ENCODE measurements at places on chromosomes 12 and 14.

GRCh38 chr14:65850429-65851135 lies 438.1 kb downstream of the FUT8 start:
- no peaks in the 10 kb centered on the region for H3K36me3 ChIP-seq
- H3K4me1 ChIP-seq: no peaks in the 10 kb centered on the region

- H3K36me3 ChIP-seq: no peaks in the 10 kb centered on the region
- no peak for DNase-seq
- no peaks in the 10 kb centered on the region for H3K27me3 ChIP-seq
- no peaks in the 10 kb centered on the region for H3K4me1 ChIP-seq
- no peak overlapping the region for H3K27ac ChIP-seq
These were observed 146.8 kb upstream of the DIO2 start for GRCh38 chr14:80358112-80358511.

GRCh38 chr14:84961637-84962036 lies 568.3 kb upstream of the FLRT2 start:
- H3K27ac ChIP-seq: no peak overlapping the region
- H3K36me3 ChIP-seq: no peaks in the 10 kb centered on the region
- H3K27me3 ChIP-seq: no peaks in the 10 kb centered on the region
- DNase-seq: no peak
- H3K4me1 ChIP-seq: no peaks in the 10 kb centered on the region

DNA sequence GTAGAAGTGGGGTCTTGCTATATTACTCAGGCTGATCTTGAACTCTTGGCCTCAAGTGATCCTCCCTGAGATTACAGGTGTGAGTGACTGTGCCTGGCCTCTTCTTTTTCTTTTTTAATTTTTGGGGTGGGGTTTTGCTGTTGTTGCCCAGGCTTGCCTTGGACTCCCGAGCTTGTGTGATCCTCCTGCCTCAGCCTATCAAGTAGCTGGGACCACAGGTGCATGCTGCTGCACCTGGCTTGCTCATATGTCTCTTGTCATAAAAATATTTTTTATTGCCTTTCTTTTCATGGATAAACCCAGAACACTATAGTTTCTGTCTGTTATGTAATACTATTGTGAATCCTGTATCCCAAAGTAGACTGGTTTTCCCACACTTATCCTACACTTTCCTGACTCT lies 26.0 kb downstream of the SCYL2 start:
- no peaks in the 10 kb centered on the region for H3K4me1 ChIP-seq
- H3K4me3 ChIP-seq: no peak overlapping the region
- no peak overlapping the region for H3K27ac ChIP-seq
- peaks cover 40% of the 10 kb centered on the region for H3K36me3 ChIP-seq

DNA sequence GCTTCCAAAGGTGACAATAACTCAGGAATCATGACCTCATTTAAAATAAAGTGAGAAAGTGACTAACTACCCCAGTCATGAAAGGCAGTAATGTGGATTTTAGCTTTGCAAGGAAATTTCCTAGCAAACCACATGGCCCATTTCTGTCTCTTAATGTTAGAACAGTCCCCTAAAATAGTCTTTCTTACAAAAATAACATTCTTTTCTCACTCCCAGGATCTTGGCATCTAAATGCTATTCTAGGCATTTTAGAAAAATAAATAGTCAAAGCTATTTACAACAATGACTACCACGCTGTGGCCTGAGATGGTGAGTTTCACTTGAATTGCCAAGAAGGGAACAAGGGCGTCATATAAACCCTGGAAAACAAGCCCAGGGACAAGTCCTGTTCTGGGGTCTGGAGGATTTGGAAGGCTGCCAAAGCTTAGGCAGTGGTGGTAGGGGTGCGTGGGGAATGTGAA lies 101.2 kb upstream of the CCDC175 start:
- H3K4me1 ChIP-seq: no peaks in the 10 kb centered on the region
- H3K27ac ChIP-seq: peak overlapping the region; percentile 18
- DNase-seq: no peak

DNA sequence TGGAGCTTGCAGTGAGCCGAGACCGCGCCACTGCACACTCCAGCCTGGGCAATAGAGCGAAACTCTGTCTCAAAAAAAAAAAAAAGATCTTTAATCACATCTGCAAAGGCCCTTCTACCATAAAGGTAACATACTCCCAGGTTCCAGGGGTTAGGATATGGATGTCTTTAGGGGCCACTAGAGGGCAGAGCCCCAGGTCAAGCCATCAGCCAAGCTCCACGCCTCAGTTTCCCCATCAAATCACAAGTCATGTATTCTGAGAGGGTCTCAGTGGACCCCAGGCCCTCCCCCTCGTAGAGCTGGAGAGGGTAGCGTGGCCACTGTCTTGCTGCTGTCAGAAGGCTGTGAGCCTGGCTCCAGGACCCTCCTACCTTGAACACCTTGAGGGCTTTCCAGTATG lies 18.8 kb downstream of the SLC8B1 start:
- no peaks in the 10 kb centered on the region for H3K4me1 ChIP-seq
- DNase-seq: no peak
- H3K4me3 ChIP-seq: no peak overlapping the region
- peaks cover 96% of the 10 kb centered on the region for H3K36me3 ChIP-seq
- H3K27me3 ChIP-seq: no peaks in the 10 kb centered on the region
- H3K27ac ChIP-seq: no peak overlapping the region

- no peaks in the 10 kb centered on the region for H3K4me1 ChIP-seq
- H3K27me3 ChIP-seq: no peaks in the 10 kb centered on the region
- no peak for DNase-seq
- H3K27ac ChIP-seq: no peak overlapping the region
- H3K4me3 ChIP-seq: no peak overlapping the region
- H3K36me3 ChIP-seq: no peaks in the 10 kb centered on the region
These were observed 11.8 kb upstream of the DUSP6 start for GRCh38 chr12:89364058-89364457.

GRCh38 chr14:104805941-104806624 lies 5.2 kb downstream of the ZBTB42 start:
- no peaks in the 10 kb centered on the region for H3K27me3 ChIP-seq
- no peak for DNase-seq
- peaks cover 37% of the 10 kb centered on the region for H3K4me1 ChIP-seq
- H3K4me3 ChIP-seq: no peak overlapping the region
- H3K27ac ChIP-seq: no peak overlapping the region

DNA sequence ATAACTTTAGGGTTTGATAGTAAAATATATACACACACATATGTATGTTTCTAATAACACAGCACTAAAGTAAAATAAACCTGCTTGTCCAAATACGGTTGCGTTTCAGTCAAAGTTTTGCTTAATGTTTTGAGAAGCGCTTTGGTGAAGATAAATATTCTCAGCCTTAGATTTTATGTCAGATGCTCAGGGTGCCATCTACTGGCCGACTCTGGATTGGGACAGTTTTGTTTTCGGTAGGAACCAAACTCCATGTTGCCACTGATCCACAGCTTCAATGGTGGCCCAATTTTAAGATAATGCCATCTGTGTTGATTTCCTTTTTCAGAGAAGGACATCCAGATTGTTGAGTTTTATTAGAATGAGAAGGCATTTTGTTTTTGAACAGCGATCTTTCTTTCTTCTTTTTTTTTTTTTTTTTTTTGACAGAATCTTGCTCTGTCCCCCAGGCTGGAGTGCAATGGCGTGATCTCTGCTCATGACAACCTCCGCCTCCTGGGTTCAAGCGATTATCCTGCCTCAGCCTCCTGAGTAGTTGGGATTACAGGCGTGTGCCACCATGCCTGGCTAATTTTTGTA lies 43.1 kb downstream of the LLPH start:
- H3K4me3 ChIP-seq: no peak overlapping the region
- peak; percentile 56 for DNase-seq
- H3K27me3 ChIP-seq: peaks cover 3% of the 10 kb centered on the region
- no peaks in the 10 kb centered on the region for H3K36me3 ChIP-seq

GRCh38 chr14:75404847-75405246 lies 23.0 kb upstream of the JDP2 start:
- no peaks in the 10 kb centered on the region for H3K36me3 ChIP-seq
- no peak for DNase-seq
- no peaks in the 10 kb centered on the region for H3K27me3 ChIP-seq
- H3K4me1 ChIP-seq: peaks cover 24% of the 10 kb centered on the region
- no peak overlapping the region for H3K4me3 ChIP-seq
- H3K27ac ChIP-seq: no peak overlapping the region

GRCh38 chr14:51398898-51399297 lies 158.9 kb downstream of the TMX1 start:
- no peak overlapping the region for H3K4me3 ChIP-seq
- H3K4me1 ChIP-seq: peaks cover 25% of the 10 kb centered on the region
- no peaks in the 10 kb centered on the region for H3K27me3 ChIP-seq
- H3K36me3 ChIP-seq: no peaks in the 10 kb centered on the region
- no peak overlapping the region for H3K27ac ChIP-seq
- DNase-seq: no peak

DNA sequence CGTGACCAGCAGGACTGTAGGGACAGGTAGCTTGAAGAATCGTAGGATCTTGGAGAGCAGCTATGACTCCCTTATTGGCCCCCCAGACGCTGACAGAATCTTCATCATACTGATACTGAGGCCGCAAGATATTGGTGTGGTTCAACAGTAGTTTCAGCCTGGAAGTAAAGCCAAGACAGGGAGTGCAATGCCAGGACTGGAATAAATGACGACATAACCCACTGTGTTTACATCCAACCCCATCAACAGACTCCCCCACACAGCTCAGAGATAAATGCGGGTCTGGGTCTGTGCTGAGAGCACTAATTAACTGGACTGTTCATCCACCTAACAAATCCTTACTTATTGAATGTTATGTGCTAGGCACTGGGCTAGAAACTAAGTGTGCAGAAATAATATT lies 16.6 kb downstream of the NOXRED1 start:
- H3K4me1 ChIP-seq: peaks cover 9% of the 10 kb centered on the region
- no peaks in the 10 kb centered on the region for H3K36me3 ChIP-seq
- no peak overlapping the region for H3K4me3 ChIP-seq
- DNase-seq: no peak
- peak overlapping the region; percentile 27 for H3K27ac ChIP-seq
- H3K27me3 ChIP-seq: no peaks in the 10 kb centered on the region

DNA sequence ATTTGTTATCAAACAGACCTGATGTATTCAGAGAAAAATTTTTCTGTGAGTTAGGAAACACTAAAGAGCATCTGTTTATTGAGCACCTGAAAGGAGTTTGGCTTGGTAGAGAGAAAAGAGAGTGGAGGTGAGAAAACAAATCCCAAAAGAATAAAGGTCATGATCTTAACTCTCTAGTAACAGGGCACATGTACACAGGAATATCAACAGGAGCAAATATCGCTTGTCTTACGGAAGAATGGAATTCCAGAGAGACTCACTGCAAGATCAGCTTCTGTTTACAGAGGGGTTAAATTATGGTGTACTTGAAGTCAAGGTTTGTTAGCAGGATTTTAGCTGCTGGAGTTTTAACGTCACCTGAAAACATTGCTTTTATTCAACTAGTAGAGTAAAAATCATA lies 78.8 kb downstream of the SPPL3 start:
- DNase-seq: no peak
- H3K4me3 ChIP-seq: no peak overlapping the region
- H3K27me3 ChIP-seq: no peaks in the 10 kb centered on the region
- H3K27ac ChIP-seq: no peak overlapping the region
- peaks cover 7% of the 10 kb centered on the region for H3K4me1 ChIP-seq

DNA sequence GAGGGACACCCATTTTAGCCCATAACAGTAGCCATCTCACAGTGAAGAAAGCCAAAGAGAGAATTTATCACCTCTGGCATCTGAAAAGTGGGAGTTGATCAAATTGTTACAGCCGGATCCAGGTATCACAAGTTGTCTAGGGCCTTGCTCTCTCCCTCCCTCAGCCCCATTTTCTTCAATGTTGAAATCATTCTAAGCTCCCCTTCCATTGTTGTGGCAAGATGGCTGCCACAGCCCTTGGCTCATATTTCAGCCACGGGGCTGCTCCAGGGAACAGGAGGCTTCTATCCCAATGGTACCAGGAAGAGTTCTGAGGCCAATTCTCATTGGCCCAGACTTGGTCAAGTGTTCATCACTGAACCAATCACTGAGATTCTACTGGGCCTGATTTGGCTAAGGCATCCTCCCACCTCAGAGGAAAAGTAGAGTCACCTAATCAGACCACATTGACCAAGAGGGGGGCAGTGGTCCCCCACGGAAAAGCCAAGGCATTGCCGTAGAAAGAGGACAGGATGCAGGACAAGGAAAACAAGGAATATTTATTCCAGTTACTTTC lies 106.2 kb downstream of the GPATCH2L start:
- no peaks in the 10 kb centered on the region for H3K27me3 ChIP-seq
- H3K4me1 ChIP-seq: no peaks in the 10 kb centered on the region
- no peak for DNase-seq

DNA sequence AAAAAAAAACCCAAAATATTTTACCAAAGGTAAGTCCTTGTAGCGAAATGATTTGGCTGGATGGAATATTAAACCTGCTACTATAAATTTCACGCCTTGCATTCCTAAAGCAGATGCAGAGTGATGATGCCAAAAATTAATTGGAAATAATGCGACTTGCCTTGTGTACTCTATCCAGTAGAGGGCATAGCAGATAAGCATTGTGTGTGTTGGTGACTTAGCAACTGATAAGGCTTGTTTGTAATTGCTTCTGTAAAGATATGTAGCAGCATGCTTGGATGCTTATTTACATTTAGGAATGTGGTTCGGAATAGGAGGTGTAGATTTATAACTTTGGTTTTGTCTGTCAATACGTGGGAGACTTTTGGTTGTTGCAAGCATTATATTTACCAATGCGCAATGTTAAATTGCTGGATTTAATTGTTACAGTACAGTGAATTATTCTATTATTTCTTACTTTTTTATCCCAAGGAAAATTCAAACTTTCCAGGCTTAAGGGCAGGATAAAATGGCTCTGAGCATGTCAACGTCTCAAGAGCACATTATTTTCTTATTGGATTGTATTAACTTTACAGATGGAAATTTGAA lies 80.5 kb downstream of the TMEM260 start:
- no peaks in the 10 kb centered on the region for H3K4me1 ChIP-seq
- no peaks in the 10 kb centered on the region for H3K36me3 ChIP-seq
- no peak for DNase-seq
- H3K27ac ChIP-seq: no peak overlapping the region

- H3K4me3 ChIP-seq: no peak overlapping the region
- H3K27me3 ChIP-seq: no peaks in the 10 kb centered on the region
- peaks cover 66% of the 10 kb centered on the region for H3K4me1 ChIP-seq
These were observed 72.6 kb downstream of the SUSD6 start for GRCh38 chr14:69683971-69684370.
